ENCODE measurements at places on chromosomes 2 and 18.
A peak's percentile ranks its signal among the peaks of the same experiment; 100 is the strongest.

DNA sequence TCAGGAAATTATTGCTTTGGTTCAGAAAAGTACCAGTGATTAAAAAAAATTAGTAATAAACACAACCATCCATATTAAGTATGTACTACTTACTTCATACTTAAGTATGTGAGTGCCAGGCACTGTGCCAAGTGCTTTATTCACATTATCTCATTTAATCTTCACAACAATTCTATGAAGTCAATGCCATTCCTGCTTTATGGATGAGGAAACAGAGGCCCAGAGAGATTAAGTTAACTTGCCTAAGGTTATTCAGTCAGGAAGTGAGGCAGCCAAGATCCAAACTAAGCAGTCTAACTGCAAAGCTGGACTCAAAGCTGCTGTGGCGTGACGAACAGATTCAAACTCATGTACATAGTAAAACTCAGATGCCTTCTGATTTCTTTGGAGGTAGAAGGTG lies 22.3 kb downstream of the DTNB start:
- DNase-seq: no peak

DNA sequence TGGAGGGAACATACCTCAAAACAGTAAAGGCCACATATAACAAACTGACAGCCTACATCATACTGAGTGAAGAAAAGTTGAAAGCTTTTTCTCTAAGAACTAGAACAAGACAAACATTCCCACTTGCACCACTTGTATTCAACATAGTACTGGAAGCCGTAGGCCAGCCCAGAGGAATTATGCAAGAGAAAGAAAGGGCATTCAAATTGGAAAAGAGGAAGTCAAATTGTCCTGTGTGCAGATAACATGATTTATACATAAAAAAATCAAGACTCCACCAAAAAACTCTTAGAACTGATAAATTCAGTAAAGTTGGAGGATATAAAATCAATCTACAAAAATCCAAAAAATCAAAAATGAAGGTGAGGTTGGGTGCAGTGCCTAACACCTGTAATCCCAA lies 8.0 kb upstream of the KDM3A start:
- no peak for DNase-seq

DNA sequence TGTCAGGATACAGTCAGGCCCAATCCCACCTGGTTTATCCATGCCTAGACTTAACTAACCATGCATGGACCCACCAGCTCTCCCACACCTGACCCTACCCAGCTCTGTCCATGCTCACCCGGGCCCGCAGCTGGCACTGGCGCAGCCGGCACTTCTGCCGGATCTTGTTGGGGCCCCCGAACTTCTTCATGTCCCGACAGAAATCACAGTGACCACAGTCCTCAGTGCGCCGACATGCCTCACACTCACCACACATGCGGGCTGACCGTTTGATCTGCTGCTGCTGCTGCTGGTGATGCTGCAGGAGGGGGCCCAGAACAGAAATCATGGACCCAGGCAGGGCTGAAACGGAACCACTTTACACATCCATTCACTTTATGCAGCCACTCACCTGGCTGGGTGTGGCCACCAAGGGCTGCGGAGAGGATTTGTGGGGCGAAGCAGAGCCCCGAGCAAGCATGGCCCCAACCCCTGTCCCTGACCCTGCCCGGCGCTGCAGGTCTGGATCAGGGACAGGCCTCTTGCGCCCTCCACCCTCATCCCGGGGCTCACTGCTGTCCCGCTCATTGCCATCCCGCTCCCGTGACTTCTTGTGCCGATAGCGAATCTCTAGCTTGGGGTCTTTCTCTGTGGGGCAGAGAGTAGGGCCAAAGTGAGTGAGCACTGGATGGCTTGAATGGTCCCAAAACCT lies 1.7 kb downstream of the CXXC1 start:
- DNase-seq: no peak

DNA sequence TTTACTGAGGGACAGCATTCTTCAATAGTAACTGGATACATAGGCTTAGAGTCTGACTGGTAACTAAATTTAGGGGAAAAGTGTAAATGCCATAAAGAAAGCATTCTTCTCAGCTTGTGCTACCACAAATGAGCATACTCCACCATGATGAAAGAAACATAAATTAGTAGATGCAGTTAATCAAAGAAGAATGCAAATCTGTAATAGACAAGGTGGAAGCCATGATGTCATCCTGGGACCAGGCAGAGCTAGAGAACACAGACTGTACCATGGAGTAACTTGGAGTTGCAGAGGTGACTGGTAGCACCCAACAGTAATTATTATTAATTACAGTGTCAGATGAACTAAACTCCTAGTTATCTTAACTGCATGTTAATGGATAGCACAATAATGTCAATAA lies 51.7 kb downstream of the RBKS start:
- DNase-seq: no peak

DNA sequence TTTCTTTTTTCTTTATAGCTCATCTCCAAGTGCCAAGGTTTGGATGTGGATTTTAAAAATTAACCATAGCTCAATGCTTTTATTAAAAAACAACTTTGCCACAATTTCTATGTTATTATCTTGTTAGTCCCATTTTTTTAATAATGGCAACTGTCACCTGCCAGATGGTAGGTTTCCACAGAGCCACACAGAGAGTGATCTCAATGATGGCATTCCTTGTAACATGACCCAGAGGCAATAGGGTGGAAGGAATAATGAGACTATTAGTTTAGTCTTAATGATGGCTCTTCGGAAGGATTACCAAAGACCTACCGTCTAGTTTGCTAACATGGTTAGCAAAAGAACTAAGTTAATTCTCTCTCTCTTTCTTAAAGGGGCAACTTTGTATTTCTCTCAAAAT lies 64.0 kb downstream of the REL start:
- no peak for DNase-seq

DNA sequence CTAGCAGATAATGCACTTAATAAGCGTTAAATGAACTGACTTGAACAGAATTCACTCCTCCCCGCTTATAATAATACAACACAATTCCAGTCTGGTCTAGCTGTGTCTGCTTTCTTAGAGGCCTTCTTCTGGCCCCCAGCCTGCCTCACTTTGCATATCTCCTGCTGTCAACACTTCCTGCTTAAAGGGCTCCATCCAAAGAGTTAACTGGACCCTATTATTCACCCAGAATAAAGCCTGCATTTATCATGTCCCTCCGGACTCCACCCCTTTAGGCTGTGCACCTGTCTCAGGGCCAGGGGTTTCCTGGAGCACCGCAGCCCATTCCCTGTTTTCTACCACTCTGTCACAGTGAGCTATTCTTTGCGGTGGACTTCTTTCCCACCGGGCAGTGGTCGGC lies 292.8 kb upstream of the FBXO11 start:
- no peak for DNase-seq

DNA sequence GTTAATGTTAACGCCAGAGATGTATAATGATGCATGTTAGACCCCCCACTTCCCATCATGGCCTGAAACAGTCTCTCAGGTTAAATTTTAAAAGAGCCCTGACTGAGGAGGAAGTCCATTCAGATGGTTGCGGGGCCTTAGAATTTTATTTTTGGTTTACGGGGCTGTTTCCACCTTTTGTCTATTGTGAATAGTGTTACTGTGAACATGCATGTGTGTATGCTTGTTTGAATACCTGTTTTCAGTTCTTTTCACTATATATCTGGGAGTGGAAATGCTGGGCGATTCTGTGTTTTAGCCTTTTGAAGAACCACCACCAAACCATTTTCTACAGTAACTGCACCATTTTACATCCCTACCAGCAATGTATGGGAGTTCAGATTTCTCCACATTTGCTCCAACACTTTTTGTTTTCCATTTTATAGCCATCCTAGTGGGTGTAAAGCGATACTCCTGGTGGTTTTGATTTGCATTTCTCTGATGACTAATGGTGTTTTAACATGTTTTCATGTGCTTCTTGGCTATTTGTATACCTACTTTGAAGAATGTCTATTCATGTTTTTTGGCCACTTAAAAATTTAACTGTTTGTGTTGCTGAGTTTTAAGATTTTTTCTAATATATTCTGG lies 133.0 kb downstream of the MYO3B start:
- no peak for DNase-seq

GRCh38 chr2:89763254-89763580 lies 1071.7 kb downstream of the RPIA start:
- no peak for DNase-seq

DNA sequence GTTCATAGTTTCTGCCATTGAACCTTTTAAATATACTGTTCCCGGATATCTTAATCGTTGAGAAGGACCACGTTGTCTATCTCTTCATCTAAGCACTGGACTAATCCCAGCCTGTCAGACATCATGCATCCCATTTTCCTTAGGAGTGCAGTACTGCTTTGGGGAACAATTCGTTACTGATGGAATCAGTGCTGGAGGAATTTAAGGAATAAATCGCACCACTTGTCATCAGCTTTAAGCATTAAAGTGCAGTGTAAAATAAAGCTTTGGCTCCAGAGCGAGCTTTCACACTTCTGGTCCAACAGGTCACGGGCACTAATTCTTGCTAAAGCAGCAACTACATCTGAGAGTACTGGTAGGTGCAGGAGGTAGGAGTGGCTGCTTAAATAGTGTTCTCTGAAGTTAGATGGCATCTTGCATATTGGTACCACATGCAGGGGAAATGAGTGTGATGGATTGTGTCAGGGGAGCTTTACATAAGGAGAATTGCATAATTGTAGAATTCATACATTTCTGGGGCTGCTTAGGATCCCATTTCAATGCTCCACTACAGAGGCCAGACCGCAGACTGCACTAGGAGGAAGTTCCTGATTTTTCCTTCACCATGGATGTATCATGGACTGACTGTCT lies 105.7 kb upstream of the RASGRP3 start:
- DNase-seq: no peak

- no peak for DNase-seq
Observed at GRCh38 chr2:102789349-102790090, 27.7 kb downstream of the TMEM182 start.

DNA sequence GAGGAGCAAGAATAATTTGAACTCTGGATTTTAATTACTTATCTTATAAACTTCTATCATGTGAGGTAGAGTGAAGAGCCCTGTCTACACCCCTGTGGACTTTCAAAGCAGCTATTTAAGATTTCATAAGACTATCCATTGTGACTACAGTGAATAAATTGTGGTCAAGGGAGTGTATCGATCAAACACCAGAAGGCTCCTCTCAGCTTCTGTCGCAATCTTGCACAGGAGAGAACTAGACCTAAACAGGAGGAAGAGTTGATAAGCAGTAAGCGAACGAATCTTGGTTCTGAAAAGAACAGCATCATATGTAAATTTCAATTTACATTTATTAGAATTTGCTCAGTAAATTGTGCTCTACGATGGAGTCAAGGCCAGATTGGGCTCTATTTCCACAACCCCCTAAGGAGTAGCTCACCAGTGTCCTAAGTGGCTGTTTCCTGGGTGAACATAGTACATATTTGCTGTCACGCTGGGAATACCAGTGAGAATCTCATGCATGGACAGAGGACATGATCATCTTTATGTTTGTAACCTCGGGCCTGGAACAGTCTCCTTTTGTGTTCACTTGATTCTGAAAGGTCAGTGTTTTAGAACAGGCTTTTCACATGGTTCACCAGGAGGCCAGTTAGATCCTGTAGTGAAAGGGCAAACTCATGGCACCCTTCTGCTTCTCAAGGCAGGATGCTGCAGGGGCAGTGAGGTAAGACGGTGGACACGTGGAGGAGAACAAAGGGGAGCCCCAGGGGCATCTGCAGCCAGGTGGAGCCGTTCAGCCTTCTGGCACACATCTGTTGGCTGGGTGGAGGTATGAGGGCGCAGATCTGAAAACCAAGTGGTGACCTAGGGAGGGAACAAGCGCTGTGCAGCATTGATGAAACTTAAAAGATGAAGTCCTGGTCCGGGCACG lies 33.3 kb downstream of the NPAS2 start:
- no peak for DNase-seq

GRCh38 chr2:177673602-177674595 lies 281.3 kb downstream of the AGPS start:
- DNase-seq: no peak

DNA sequence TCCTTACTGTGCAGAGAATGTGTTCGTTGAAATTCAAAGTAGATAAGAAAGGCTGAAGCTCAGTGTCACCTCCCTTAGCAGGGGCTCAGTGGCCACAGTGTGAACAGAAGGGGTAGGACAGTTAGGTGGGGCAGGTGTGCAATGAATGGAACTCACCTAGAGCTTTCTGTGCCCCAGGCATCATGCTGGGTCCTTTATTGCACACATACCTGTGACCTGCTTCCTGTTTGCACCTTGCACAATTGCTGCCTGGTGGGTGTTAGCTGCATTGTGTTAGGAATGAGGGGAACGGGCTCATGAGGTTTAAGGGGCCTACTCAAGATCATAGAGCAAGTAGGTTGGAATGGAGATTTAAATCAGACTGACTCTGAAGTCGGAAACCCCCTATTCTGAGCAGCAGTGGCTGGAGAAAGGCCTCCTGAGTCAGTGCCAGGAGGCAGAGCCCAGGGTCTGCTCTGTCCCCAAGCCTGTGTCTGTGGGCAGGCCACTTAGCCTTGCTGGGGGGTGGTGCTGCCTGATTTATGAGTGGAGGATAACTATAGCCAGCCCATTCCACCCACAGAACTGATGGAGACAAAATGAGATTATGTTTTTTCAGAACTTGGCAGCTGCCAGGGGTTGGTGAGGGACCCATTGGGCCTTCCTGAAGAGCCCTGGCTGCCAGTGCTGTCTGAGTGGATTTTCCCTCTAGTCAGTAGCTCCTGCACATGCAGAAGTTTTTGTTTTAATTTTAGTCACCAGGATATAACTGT lies 76.2 kb downstream of the NPAS2 start:
- no peak for DNase-seq

DNA sequence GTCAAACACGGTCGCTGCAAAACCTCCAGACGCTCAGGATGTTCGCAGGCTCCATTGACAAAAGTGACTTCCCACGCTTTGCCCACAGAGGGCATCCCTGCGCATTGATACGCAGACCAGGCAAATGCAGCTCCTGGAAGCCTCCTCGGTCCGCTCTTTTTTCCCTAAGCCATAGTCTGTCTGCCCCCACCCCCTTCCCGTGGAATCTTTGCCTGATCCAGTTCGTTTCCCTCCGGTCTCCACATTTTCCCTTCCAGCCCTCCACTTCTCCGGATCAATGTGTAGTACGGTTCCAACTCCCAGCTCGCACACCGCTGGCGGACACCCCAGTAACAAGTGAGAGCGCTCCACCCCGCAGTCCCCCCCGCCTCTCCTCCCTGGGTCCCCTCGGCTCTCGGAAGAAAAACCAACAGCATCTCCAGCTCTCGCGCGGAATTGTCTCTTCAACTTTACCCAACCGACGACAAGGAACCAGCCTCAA lies at the start of gene DCC:
DCC (plus strand) TSS at position 307 of the 481 bp plus-strand sequence. CDS start 591 bp downstream, outside the sequence.
- peak; percentile 76 for DNase-seq

- DNase-seq: peak; percentile 40
Observed at GRCh38 chr18:21134895-21135294, 23.3 kb upstream of the ROCK1 start.

- no peak for DNase-seq
Observed at GRCh38 chr2:84958135-84959059, 12.6 kb upstream of the KCMF1 start.

- DNase-seq: no peak
Observed at GRCh38 chr2:108612153-108612513, 77.9 kb downstream of the LIMS1 start.

DNA sequence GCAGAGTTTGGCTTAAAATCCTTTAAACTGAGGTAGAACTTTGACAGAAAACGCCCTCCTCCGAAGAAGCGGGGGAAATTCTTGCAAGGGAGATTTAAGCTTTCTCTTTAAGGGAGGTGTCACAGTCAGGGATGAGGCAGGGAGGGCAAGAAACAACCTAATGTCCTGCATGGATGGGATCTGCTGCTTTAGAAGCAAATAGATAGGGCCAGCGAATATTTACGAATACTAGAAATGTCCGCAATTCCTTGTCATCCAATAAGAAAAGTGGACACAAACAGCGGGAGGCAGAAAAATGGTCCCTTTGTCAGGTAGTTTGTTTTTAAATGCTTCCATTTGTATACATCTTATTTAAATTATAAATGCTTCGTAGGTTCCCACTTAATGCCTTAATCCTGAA lies 12.0 kb downstream of the MEIS1 start:
- DNase-seq: peak; percentile 56
